ENCODE measurements at places on chromosomes 6 and 20. TPM values are rescaled to one million over a fixed set of nuclear protein-coding genes. Genes with fewer than 3 reads are reported as not detected.

Gene ERVFRD-1
- not detected for total RNA-seq

Gene PDRG1
- 6.4 TPM for total RNA-seq

Gene HLA-DMB
- total RNA-seq, result 96.5 TPM

Gene GRIK2
- 8.9 TPM for total RNA-seq

Gene DNAH8
- not detected for total RNA-seq

Gene RPS6KA2
- total RNA-seq, result 116 TPM

Gene MLIP
- total RNA-seq, result 15.3 TPM

DNA sequence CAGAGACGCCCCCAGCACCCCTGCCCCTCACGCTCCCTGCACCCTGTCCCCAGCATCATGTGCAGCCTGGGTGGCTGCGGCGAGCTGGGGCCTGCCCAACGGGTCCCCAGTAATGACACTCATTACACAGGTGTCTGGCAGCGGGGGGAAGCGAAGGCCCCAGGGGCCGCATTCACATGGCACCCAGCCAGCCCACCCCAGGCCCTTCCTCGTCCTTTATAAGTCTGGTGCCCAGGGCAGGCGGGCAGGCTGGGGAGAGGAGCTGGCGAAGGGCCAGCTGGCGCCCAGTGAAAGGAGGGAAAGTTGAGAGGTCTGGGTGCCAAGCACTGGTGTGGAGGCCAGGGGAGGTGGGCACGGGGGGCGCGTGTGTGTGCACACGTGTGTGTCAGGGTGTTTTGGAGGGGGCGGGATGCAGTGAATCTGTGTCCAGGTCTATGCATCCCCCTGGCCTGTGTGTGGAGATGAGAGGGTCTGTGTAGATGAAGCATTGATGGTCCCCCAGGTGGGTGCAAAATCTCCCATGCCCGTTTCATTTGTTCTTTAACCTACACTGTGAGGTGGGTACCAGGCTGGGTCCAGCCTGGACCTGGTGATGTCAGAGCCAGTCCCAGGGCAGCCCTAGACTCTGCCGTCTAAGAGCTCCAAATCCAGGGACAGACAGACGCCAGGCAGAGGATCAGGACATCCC, 105.3 kb downstream of the CEBPB start:
- no peak for DNase-seq

DNA sequence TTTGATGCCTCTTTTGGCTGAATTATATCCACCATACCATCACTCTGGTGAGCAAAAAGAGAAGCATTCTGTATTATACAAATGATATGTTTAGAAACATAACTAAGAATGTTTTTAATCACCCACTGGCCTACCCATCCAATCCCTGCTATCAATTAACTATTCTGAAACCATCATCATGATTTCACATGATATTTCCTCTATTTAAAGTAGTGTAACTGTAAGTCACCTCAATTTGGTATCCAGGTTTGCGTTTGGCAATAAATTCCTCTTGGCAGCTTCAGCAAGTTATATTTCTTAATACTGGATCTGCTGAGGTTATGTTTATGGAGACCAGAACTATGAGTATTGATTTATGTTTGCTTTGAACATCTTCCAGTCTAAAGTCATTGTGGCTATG, 332.1 kb downstream of the UTRN start:
- DNase-seq, result no peak

GRCh38 chr6:104326173-104327001, 533.3 kb downstream of the HACE1 start:
- DNase-seq, result no peak

- DNase-seq, result no peak
Observed at GRCh38 chr6:76814496-76815458, 648.5 kb downstream of the HTR1B start.

DNA sequence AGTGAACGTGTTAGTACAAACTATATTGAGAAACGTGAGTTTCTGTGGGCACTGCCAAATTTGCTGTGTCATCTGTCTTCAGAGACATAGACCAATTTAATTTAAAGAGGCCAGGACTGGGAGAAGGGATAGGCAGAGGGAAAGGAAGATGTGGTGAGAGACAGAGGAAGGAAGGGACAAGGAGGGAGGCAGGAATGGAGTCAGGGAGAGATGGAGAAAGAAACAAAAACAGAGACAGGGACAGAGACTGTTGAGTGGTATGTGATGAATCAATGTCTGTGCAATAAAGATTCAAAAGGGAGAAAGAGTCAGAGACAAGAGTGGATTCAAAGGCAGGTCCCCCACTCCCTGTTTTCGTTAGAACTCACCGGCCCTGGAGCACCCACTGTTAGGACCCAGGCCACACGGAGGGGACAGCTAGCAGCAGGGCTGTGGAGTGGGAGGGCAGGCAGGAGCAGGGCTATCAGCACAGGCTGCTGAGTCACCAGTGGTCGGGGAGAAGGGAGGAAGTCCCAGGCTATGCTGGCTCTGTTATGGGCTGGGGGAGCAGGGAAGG, 51.6 kb upstream of the CHD6 start:
- DNase-seq, result no peak

DNA sequence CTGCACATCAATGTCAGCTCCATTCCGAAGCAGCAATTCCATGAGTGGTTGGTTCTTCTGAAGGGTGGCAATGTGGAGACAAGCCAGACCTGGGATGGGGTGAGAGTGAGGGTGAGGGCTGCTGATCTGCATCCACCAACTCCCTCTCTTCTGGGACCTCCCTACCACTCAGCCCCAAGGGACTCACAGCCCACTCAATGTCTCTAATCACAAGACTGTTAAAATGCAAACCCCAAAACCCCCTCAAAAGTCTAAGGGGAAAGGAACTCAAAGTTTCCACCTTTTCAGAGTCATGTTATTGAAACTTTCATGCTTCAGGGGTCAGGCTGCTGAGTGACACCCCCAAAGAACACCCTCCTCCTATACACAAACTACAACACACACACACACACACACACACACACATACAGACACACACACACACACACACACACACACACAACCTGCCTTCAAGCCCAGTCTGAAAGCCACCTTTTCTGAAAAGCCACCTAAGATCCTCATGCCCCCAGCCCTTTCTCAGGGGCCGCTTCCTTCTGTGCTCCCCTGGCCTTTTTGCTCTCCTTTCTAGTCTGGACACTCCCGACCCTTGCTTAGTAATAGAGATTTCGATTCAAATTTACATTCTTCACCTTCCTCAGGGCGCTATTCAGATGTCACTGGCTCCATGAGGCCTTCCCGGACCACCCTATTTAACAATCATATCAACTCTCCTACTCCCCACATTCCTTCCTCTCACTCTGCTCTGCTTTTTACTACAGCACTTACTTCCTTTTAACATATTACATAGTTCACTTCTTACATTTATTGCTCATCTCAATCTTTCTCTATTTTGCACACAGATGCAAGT, 3.3 kb upstream of the SLC35B2 start:
- DNase-seq, result no peak

GRCh38 chr20:17663040-17663399, 19.0 kb downstream of the RRBP1 start:
- DNase-seq, result no peak

DNA sequence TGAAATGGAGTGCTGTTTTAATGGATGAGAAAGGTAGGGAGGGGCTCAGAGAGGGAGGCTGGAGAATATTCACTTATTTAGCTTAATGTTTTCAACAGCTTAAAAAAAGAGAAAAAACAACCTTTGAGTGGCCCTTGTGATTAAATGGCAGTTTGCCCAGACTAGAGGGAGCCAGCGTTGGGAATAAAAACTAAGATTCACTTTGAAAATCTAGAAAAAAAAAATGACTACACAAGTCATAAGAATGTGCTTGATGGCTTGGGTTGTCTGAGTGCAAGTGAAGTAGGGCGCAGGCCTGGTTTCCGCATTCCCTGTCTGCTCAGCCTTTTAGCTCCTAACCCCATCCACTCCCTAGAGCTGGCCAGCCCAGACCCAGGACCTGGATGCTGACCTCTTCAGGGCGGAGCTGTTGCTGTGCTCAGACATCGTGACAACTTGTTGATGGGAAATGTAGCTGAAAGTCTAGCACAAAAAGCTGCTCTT, 28.9 kb downstream of the UTRN start:
- no peak for DNase-seq

- DNase-seq, result no peak
Observed at GRCh38 chr6:138113588-138114210, 6.5 kb upstream of the PERP start.

DNA sequence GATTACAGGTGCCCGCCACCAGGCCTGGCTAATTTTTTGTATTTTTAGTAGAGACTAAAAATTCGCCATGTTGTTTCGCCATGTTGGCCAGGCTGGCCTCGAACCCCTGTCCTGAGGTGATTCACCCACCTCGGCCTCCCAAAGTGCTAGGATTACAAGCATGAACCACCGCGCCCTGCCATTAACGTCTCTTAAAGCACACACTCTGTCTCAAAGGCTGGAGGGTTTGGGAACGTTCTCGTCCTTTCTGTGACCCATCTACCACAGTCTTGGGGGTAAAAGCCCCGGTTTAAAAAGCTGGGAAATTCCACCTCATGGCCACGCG, 57.8 kb upstream of the ARID1B start:
- DNase-seq, result peak; percentile 63

DNA sequence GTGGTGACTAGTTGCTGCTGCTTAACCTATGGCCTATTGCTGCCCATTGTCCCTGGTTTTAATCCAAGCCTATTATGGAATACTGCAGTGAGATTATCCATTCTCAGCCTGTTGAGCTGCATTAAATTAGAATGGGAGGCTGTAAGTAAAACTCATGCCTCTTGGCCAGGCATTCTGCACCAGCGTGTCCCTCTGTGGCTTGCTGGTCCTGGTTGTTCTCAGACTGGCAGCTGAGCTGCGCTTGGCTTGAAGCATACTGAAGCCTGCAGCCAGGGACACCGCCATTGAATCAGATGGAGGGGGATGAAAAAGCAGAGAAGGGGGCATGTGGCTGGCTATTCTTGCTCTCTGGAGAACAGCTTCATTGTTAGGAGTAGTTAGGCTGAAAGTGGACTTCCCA, 15.6 kb downstream of the LRRN4 start:
- DNase-seq, result no peak

GRCh38 chr6:13563009-13563408, 11.4 kb upstream of the SIRT5 start:
- no peak for DNase-seq

DNA sequence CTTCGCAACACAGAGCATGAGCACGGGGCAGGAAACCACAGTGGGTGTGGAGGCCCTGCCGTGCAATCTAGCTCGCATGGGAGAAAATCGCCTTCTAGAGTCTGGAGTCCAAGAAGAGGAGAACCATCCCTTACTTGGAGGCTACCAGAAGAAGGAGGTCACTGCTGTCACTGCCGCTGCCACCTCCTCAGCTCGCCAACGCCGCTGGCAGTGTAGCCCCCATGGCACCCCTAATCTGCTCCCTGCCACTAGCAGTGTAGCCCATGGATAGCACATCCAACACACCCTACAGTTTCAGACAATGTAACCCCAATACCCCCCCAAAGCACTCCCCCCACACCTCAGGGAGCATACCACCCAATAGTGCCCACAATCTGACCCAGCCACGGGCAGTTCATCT, 438.0 kb upstream of the ZNF337 start:
- DNase-seq, result no peak

DNA sequence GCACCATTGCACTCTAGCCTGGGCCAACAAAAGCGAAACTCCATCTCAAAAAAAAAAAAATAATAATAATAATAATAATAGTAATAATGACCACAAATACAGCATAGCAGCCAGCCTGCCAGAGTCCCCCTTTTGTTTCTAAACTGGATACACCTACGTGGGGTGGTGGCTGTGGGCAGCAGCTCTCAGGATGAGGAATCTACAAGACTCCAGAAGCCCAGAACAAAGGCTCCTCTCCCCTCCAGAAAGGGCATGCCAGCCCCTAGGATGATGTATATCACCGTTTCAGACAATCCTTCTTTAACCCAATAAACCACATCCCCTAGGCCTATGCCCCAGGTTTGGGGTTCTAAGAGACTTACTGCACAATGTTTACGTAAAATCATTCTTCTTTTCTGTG, 155.9 kb downstream of the QRSL1 start:
- DNase-seq, result no peak

DNA sequence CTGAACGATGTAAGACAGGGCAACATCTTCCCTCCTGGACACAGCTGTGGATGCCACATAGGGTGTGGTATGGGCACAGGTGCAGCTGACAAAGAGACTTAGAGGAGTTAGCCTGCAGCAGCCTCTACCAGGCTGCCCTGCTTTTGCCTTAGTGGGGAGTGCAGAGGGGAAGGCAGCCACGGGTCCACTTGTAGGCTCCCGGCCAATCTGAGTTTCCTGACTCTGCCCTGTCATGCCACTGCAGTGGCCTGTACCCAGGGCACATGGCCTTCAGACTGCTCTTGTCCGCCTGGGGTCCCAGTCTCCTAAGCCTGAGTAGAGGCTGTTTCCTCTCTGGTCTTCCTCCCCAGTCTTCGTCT, 17.1 kb upstream of the CST9L start:
- DNase-seq, result no peak

- no peak for DNase-seq
Observed at GRCh38 chr20:40980828-40981310, 47.8 kb upstream of the TOP1 start.

DNA sequence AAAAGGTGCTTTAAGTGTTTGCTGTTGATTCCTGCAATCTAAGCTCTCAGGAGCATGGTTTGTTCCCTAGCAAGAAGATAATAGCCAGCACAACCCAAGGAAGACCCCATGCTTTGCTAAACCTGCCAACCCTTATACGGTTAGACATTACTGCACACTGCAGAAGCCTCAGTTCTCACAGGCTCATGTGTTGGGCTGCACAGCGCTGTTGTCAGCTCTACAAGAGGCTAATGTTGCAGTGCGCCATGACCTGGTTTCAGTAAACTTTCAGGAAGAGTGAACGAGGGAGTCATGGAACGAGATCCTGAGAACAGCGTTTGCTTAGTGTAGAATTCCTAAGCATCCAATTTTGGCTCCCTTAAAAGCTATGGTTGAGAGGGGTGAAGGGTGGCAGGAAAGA, 218.5 kb downstream of the ARHGAP18 start:
- DNase-seq, result no peak

DNA sequence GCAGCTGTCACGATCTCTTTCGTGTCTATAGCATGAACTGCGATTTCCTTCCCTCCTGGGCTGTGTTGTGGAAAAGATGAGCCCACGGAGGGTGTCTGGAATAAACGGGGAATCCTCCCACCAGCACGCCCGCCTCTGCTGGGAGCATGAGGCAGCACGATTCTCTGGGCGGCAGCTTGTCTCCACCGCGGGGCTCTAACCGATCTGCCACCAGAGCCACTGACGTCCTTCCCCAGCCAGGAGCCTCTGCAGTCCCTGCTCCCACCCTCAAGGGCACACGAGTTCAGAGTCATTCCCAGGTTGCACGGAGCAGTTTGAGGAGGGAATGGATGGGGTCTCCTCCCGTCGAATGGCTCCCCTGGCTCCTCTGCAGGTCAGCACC, 197.6 kb downstream of the DLL1 start:
- no peak for DNase-seq

- no peak for DNase-seq
Observed at GRCh38 chr6:144350528-144350880, 65.4 kb downstream of the UTRN start.
